ENCODE measurements at places on chromosomes 2 and 18.
A peak's percentile ranks its signal among the peaks of the same experiment; 100 is the strongest.

DNA sequence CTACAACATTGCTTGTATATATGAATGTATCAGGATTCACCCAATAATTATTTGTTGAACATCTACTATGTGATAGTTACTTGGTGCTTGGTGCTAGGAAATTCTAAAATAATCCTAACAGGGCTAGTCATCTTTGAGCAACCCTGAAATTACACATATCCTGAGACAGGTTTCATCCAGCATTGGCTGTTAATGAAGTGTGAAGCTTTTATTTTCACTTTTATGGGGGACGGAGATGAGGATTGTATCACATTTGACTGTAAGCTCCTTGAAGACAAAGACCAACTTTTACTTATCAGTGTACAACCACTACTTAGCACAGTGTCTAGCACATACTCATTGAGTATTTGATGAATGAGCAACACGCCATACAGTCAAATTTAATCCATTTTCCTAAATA lies 6.8 kb upstream of the GALM start:
- no peak for DNase-seq

DNA sequence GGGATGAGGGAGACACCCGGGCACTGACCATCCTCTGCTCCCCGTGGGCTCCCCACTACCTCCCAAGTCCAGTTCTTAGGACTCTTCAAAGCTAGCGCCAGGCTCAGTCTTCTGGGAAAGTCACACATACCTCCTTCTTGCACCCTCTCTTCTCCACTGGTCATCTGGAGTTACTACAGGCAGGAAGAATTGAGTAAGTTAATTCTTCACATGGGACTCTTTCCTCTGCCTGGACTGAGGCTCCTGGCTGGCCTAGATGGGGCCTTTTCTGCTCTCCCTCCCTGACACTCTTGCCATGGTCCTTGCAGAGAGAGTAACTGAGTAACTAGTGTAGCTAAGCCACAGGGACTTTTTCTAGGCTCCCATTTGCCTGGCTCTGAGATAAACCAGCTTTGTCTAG lies 96.5 kb upstream of the CELF4 start:
- no peak for DNase-seq

- no peak for DNase-seq
Observed at GRCh38 chr2:101540518-101540917, 65.6 kb upstream of the RFX8 start.

DNA sequence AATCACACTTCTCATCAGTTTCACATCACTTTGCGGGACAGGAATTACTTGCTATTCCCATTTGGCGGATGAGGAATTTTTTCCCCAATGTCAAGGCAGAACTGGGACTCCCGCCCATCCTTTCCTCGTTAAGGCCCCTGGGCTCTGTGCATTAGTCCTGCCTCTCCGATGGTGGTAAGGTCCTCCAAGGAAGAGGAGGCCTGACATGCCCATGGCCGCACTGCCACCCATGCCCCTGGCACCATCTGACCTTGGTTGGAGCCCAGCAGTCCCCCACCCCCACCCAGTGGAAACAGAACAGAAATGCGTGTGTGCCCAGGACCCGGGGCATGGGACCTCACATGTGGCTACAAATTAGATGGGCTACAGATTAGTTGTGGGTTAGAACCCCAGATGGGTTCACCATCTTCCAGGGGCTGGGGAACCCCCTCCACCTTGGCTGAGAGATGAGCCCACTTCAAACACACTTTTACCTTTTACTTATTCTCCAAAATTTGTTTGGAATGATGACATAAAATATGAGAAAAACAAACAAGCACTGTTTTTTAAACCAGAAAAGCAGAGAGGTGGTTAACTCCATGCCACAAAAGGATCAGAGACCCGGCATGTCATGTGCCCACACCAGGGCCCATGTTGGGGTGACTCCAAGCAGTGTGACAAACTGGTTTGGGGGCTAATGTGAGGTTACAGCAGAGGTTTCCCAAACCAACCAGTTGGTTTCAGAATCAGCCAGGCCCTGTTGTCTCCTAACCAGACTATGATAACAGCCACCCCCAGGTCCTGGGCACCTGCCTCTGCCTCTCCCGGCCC lies 11.0 kb upstream of the DUSP2 start:
- DNase-seq: no peak

GRCh38 chr2:45018023-45018422 lies 8.8 kb upstream of the SIX2 start:
- no peak for DNase-seq

GRCh38 chr2:9760069-9760901 lies 83.0 kb upstream of the TAF1B start:
- no peak for DNase-seq

- no peak for DNase-seq
Observed at GRCh38 chr2:120626566-120626965, 109.1 kb upstream of the GLI2 start.

DNA sequence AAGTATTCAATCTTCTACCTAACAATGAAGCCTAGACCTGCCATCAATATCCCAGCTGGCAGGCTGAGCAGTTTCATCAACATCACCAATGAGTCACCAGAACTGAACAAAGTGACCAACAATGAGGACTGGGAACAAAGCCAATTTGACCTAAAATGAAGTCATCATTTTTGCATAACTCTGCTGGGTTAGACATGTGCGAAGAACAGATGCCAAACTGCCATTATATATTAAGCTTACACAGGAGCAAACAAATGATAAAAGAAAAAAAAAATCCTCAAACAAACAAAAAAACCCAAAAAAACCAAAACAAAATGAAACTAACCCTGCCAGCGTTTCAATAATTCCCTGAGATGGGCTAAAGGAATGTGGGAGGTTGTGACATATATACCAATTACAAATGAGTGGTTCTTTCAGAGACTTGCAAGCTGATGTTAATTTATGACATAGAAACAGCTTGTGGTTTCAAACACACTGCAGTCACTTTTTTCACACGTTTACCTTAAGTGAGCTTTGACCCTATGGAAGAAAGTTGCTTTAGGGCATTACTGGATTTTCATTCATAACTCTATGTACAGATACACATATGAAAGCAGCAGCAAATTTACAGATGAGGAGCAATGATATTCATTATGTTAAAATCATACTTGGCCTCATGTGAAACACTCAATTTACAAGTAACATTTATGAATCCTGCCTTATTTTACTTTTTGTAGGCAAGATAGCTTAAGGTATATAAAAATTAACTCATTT lies 56.9 kb upstream of the CCDC141 start:
- DNase-seq: peak; percentile 48

GRCh38 chr18:59189746-59190145 lies 30.2 kb upstream of the GRP start:
- DNase-seq: no peak

DNA sequence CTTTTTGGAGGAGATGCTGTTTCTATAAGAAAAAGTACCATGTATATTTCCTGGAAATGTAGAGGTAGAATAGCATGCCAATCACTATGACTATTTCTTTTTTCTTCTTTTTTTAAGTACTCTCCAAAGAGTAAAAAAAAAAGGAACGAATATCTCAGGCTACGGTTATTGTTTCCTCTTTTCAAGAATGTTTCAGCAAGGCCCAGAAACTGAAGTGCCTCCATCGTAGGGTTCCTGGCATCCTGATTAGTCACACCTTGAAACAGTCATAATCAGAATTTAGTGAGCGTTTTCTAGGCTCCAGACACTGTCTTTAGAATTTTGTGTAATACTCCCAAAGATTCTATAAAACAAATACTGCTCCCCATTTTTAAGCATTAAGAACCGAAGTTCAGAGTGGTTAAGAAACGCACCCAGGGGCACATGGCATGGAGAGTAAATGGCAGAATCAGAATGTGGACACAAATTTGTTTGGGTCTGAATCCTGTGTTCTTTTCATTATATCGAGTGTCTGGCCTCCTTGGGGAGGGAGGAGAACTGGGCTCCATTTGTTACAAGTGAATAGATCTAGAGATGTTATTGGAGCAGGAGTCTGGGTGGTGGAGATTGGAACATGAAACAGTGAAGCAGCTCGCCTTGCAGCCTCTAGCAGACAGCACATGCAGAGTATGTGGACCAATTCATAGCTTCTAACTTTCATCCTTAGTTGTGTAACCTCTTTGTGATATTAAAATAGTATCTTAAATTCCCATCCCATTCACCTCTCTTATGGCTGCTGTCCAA lies 26.7 kb downstream of the ZEB2 start:
- DNase-seq: no peak

- DNase-seq: no peak
Observed at GRCh38 chr2:158676295-158676694, 118.8 kb upstream of the DAPL1 start.

DNA sequence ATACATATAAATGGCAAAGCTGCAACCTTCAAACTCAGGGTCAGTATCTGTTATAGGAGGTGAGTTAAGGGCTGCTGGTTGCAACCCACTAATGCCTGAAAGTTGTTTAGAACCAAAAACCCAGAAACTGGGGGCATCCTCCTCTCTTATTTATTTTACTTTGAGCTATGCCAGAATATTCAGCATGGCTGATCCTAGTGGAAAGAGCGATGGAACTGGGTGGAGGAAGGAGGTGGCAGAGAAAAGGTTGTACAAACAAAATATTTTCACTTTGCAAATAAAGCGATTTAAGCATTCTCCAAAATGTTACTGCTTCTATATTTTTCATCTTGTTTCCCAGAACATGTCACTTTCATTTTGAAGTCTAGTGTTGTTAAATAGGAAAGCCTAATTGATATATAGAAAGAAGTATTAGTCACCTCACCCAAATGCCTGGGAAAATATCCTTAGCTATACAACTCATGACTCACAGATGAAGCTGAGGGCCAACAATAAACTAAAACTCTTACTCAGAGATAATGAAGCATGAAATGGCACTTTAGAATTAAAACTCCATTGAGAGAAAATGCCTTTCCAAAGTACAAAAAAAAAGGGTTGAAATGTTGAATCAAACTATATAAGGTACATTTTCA lies 251.4 kb upstream of the UBE2E3 start:
- peak; percentile 23 for DNase-seq

GRCh38 chr2:10629819-10630532 lies 59.8 kb downstream of the NOL10 start:
- no peak for DNase-seq

- DNase-seq: peak; percentile 59
Observed at GRCh38 chr2:105235388-105236059, 6.0 kb upstream of the GPR45 start.

- no peak for DNase-seq
Observed at GRCh38 chr2:55772109-55772980, 78.7 kb upstream of the PNPT1 start.

- no peak for DNase-seq
Observed at GRCh38 chr2:42474765-42475454, 18.9 kb downstream of the KCNG3 start.

- no peak for DNase-seq
Observed at GRCh38 chr18:6423289-6423688, 8.6 kb upstream of the L3MBTL4 start.

GRCh38 chr2:201673546-201673945 lies 24.9 kb downstream of the MPP4 start:
- no peak for DNase-seq

DNA sequence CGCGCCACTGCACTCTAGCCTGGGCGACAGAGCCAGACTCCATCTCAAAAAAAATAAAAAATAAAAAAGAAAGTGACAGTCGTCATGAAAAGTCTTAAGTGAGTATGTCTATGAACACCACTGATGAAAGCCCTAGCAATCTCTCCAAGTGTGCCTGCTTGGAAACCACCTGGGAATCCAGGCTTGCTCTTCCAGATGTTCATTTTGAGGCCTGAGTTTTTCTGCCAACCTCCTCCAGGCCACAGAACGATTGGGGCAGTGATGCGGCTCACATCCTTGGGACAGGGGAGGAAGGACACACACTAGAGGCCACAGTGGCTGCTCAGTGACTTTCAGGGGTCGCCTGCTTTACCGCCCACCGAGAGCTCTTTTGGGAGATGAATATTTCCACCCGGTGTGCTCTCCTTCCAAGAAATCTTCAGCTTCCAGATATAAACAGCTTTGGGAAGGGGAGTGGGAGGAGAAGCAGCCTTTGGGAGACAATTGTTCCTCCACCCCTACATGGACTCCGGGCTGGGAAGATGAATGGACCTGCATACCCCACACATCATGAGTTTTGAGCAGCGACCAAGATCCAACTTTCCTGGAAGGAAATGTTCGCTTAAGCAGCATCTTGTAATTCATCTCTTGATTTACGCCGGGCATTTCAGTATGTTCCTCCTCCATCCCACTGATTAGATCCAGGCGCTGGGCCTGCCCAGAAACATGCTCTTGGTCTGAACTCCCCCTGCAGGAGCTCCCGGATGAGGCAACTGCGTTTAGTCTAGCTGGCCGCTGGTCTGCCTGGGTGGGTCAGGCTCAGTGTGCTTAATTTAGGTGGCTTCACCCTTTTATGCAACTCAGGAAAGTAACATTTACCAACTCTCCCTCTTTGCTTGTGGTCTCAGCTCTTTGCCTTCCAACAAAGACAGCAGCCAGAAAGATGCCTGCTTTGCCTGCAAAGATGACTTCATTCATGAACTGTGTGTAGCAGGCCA lies 6.2 kb upstream of the ARMC9 start:
- DNase-seq: peak; percentile 73

GRCh38 chr2:8487461-8487932 lies 194.4 kb upstream of the ID2 start:
- no peak for DNase-seq

DNA sequence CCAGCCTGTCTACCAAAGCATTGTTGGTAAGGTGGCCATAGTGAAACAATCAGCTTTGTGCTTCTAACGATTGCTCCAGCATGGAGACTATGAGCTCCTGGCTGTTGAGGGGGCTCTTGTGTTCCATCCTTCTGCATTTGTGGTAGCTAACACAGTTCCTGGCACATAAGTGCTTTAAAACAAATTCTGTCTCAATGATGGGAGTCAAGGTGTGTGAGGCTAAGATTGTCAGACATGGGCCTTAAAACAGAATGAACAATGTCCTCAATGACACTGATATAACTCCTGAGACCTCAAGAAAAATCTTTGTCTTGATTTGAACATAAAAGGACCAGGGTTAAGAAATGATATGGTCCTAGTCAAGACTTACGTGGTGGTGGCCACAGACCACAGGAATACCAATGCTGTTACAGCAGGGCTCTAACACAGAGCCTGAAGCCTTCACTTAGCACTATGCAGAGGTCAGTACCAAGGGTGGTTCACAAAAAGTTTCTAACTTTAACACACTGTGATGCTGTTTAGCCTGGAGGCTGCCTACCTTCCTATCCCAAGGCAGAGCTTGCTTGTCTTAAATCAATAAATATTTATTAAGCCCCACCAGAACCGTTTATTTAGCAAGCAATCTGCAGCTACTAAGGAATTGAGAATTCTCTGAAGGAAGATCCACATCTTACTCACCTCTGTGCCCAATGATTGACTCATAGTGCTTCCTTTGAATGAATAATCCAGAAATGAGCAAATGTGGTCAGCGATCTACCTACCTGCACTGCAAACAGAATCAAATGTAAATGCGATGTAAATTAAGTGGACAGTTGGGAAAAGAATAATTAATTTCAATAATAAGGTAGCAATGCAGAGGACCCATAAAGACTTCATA lies 35.1 kb downstream of the EVA1A start:
- no peak for DNase-seq

DNA sequence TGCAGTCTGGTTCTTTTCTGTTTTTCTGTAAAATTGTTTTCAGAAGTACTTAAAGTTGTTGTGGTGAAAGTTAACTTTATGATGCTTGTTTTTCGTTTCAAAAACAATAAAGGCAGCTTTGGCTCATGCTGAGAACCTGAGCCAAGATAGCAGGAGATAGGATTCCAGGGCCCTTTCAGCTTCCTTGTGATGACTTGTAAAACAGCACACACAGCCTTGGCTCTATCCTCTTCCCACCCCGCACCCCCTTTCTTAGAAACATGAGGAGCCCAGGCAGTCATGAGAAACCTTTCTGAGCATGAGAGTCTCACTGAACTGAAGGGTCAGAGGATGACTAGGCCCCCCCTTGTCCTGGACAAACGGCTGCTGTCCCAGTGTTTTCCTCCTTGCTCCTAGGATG lies 12.4 kb upstream of the CHRNA1 start:
- DNase-seq: no peak

- DNase-seq: peak; percentile 81
Observed at GRCh38 chr2:28274911-28275685, 117.6 kb upstream of the FOSL2 start.

Measured in HTR-8/SVneo (cell line).